Stimulated activated CD8-positive, alpha-beta memory T cell treated with anti-CD3 and anti-CD28 coated beads, Interleukin-7, amount 100 ng/mL, for 48 hours (primary cell): ENCODE measurements at places on chromosomes 12 and 14.
A peak's percentile ranks its signal among the peaks of the same experiment; 100 is the strongest.

DNA sequence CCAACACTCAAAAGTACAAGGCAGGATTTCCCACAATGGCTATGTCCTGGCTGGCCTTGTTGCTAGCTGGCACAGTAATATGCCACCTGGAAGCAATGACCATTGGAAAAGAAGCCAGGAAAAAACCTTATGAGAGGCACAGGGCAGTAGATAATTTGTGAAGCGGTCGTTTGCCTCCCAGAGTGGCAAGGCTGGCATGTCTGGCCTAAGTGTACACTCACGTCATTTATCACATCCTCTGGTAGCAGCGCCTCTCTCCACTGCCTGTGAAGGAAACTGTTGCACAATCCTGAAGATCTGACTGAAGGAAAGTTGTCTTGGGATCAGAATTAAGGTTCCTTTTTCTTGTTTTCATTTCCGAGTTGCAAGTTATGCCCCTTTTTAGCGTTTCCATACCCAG lies 408.5 kb downstream of the ZFP36L1 start:
- no peak for DNase-seq

- DNase-seq: no peak
Measured at GRCh38 chr12:1246637-1247036, 255.6 kb downstream of the ERC1 start.

DNA sequence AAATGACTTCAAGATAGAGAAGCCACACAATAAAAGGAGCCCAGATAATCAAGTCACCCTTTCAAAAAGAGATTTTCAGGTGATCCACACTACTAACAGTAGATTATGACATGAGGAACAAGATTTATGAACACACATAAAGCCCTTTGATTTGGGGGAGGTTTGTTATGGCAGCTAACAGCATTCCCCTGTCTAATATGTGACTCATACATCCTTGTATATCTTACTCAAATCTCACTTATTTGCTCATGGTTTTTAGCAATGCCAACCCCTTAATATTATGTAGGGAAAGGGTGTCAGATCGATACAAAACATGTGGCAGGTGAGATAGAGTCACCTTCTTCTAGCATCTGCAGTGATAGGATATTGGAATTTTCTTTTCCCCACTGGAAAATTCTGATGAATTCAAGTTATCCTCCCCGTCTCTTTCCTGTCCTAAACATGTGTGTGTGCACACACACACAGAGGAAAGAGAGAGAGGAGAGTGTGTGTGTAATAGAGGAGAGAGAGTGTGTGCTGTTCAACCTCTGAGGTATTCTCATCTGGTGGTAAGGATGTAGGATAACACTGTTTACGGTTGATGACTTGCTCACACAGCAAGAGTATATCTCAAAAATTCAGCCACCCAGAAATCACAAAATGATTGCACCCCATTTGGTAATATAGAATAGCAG lies 319.9 kb downstream of the KCNC2 start:
- no peak for DNase-seq

- DNase-seq: peak; percentile 36
Measured at GRCh38 chr12:47990351-47991105, 13.7 kb downstream of the COL2A1 start.

GRCh38 chr14:32786886-32787285 lies 151.8 kb upstream of the NPAS3 start:
- no peak for DNase-seq

- DNase-seq: no peak
Measured at GRCh38 chr14:63290741-63291430, 27.8 kb downstream of the GPHB5 start.
